NCI-H226 (cell line): ENCODE measurements at places on chromosomes 7 and 10.
A peak's percentile ranks its signal among the peaks of the same experiment; 100 is the strongest.

DNA sequence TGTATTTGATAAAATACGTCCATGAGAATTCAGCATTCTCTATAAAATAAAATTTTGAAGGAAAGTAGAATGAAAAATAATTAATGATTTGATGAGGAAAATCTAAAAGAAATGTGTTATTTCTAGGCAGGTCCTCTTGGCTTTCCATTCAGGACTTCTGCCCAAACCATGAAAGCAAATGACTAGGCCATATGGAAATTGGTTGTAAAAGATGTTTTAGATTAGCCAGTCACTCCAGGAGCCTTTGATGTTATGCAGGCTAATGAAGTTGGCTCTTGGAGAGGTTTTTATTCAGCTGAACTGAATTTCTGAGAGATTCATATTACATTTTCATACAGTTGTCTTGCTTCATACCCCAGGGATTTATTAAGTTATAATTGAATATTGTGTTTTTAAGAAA, 452.8 kb downstream of the SDK1 start:
- DNase-seq = no peak

- DNase-seq = no peak
Observed at GRCh38 chr7:2108501-2109250, 124.1 kb downstream of the MAD1L1 start.

DNA sequence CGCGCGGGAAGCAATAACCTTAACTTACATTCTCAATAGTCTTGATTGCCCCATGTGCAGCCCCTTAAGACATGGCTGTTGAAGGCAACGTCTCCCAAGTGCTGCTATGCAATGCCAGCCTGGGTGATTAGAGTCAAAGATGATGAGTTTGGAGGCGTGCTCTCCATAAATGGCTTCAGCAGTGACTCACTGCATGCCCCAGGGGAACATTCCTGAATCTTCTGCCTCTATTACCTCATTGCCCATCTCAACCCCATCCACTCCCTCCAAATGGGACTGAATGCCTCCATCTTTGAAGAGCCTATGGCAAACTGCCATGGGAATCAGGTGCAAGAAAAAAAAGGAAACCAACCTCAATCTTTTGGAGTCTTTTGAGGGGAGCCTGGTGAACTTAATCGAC, 282.8 kb downstream of the SNX10 start:
- peak; percentile 68 for DNase-seq

GRCh38 chr10:132630156-132630555, 92.6 kb downstream of the INPP5A start:
- no peak for DNase-seq

DNA sequence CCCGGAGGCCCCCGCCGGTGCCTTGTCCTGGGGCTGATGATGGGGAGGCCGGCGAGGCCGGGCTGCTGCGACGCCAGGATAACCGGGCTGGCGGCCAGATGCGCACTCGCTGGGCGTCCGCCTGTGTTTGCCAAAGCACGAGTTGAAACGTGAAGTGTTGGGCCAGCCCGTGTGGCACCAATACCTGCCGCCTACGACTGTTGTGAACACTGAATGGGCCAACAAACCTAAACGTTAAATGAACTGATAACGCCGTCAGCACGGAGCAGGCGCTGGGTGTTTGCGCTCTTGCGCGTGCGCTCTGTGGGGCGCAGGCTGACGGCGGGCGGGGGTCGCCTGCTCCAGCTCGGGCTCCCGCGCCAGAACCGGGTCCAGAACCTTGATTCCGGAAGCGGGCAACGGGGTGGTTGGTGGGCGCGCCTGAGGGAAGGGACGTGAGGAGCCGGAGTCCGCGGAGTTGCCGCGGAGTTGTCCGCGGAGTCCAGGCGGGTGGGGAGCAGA, 658 bp downstream of the CYP2E1 start:
- DNase-seq = no peak

DNA sequence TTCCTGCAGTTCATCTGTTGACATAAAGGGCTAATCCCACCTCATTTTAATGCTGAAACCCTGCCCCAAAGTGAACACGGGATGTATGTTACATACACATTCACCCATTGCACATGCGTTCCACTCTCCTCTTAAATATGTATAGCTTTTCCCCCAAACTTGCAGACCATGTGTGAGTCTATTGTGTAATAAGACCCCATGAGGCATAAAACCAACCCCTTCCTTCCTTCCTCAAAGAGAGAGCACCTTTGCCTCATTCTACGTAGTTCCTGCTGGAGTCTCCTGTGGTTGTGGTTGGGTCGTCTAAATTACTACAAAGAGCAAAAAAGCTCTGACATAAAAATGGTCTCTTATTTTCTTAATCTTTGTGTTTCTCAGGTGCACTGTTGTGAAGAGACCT, 345.7 kb upstream of the KLF6 start:
- no peak for DNase-seq
